SK-MEL-5 (cell line): ENCODE measurements at places on chromosomes 1 and 21. TPM values are rescaled to one million over a fixed set of nuclear protein-coding genes. Genes with fewer than 3 reads are reported as not detected.

Gene MPL
- not detected in 2 replicates for total RNA-seq

Gene OR2M3
- not detected in 2 replicates for total RNA-seq

Gene HAO2
- total RNA-seq, result 0.21 and 0.43 TPM in 2 replicates

Gene TESK2
- 32.9 and 36.1 TPM in 2 replicates for total RNA-seq

Gene KRTAP21-2
- not detected in 2 replicates for total RNA-seq

Gene DIO1
- total RNA-seq, result not detected in 2 replicates

Gene GNAT2
- total RNA-seq, result 0.11 and 0.18 TPM in 2 replicates

Gene CNR2
- not detected in 2 replicates for total RNA-seq

Gene GLMP
- 408 and 450 TPM in 2 replicates for total RNA-seq

Gene KCNK1
- total RNA-seq, result 0.45 TPM in 1 of 2 replicates, not detected in the other
